Activated T-cell treated with anti-CD3 and anti-CD28 coated beads for 4 hours (primary cell): ENCODE measurements at places on chromosomes 3 and 15.
A peak's percentile ranks its signal among the peaks of the same experiment; 100 is the strongest.

DNA sequence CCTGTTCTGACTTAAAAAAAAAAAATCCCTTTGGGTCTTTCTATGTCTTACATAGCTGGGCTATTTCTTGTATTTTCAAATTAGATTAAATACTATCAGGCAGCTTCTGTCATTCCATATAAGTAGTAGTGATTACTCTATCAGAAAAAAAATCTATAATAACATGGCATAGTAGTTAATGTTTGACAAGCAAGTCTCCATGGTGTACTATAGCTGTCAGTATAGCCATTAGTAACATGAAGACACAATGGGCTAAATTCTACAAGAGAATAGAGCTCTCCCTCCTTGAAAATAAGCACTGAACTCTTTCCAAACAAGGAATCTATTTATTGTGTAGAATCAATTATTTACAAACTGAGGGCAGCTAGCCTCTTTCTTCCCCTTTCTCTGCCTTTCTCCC lies 19.4 kb upstream of the VEPH1 start:
- no peak for DNase-seq

GRCh38 chr15:46713045-46713444 lies 1004.3 kb upstream of the SEMA6D start:
- no peak for DNase-seq

DNA sequence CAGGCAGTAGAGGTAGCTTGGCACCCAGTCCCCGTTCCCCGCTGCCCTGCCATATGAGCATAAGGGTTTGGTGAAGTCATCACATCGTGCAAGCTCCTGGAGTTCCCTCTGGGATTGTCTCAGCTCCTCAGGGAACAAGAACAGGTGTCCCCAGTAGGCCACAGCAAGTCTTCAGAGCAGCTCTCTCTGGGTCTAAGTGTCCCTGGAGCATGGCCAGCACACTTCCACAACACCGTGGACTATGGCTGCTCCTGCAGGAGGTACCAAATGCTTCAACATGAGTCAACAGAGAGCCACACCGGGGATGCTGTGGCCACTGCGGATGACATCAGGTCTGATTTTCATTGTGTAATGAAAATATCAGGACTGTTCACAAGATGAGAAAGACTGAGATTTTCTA lies 23.1 kb downstream of the ABHD6 start:
- no peak for DNase-seq

DNA sequence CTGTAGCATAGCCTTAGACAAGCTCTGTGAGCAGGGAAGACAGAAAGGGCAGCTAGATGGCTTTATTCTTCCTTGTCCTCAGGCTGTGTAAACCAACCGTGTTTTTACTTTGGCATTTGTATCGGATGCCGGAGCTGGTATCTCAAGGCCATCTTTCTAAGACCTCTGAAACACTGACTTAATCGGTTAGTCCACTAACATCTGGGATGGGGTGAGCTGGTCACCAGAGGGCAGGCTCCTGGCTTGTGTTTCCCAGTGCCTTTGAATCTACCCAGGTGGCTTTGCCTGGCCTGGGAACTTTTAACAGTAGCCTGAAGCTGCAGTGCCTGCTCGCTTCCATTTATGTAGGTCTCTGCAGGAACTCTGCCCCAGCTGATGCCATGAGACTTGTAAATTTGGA lies 252.7 kb downstream of the NR1D2 start:
- DNase-seq, result no peak

DNA sequence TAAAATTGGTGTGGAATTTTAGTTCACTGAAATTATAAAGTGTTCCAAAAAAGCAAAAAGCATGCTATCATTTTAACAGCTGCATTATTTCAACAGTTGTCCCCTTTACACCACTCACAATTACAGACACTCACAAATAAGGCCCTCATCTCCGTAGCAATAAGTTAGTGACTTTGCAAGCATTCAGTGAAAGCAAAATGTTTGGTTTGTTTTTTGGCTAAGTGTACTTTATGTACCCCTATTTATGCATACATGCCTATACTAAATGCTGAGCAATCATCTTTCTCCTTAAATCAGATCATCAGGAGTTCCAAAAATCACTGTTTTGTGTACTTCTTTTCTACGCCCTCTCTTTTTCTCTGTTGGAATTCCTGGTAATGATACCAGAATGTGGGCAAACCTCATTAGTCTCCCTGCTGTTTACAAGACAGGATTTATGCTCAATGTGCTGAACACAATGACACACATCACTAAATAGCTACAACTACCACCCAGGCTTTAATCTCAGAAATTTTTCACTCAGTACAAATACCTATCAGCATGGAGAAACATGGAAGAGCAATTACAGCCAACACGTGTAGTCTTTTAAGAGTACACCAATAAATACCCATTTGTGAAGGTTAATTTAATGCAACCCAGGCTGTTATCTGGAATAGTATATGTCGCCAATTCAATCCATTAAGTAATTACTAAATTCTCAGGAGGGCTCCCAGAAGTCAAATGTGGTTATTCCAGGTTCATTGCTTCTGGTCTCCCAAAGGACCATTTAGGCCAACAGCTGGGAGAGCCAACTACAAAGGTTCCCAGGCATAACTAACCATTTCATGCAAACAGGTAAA lies 12.0 kb downstream of the ALDH1A2 start:
- DNase-seq, result no peak

DNA sequence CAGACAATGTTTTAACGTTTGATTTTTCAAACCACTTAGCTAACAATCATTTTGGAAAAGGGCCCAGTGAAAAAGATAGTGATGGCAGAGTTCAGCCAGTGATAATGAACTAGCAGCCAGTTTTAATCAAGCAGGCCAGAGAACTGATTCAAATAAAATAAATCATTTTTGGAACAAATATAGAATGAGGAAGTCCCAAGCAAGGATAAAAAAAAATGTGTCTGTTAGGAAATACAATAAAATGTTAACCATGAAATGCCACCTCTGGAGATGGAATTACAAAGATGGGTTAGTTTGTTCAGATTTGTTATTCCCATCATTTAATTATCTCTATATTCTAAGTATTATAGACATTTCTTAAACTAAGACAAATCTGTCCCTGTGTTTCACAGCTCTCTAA lies 1.1 kb downstream of the HERC1 start:
- no peak for DNase-seq

DNA sequence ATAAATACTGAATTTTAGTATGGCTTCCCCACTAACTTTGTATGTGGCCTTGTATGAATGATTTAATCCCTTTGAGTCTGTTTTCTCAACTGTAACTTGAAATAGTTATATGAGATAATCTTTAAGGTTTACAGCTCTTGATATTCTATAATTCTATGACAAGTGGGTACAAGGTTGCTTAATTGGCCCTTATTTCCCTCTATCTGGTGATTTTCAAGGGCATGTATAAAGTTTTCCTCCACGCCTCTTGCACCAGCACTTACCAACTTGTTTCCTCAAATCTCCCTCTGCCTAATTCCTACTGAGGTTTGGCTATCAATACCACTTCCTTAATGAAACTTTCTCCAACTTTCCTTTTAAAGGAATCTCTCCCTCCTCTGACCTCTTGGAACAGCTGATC lies 112.9 kb downstream of the ISL2 start:
- no peak for DNase-seq

DNA sequence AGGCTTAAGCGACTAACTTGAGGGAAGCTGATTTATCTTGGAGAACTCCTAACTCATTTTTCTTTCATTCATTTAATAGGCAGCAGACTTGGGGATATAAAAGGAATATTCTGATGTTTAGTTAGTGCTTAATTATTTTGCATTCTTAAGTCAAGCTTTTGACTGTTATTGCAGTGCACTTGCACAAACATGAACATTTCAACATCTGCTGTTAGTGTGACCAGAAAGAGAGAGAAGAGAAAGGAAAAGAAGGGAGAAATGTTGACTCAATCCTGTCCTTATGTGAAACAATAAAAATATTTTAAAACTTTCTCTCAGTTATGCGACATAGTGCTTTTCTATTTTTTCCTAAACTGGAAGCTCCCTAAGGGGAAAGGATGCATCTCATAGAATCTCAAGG lies 507.8 kb downstream of the LPP start:
- DNase-seq, result no peak

GRCh38 chr15:28885128-28885629 lies 595 bp upstream of the APBA2 start:
- no peak for DNase-seq

GRCh38 chr3:37855363-37855970 lies 6.2 kb upstream of the CTDSPL start:
- DNase-seq, result peak; percentile 70
